Cardiac muscle cell (in vitro differentiated cells and primary cell): ENCODE measurements at places on chromosomes 12 and 14. TPM values are rescaled to one million over a fixed set of nuclear protein-coding genes. Genes with fewer than 3 reads are reported as not detected.
A peak's percentile ranks its signal among the peaks of the same experiment; 100 is the strongest.

NEUROD4 gene
- total RNA-seq: not detected in 2 replicates

STAB2 gene
- total RNA-seq: under 0.01 and 0.03 TPM in 2 replicates

OVCH1 gene
- 0.07 TPM in 1 of 2 replicates, not detected in the other for total RNA-seq

RGS6 gene
- total RNA-seq: 0.63 and 0.86 TPM in 2 replicates

FSCB gene
- total RNA-seq: 0.04 TPM in 1 of 2 replicates, not detected in the other

NOP9 gene
- total RNA-seq: 13.5 and 15.7 TPM in 2 replicates

BIN2 gene
- total RNA-seq: not detected in 2 replicates

HAL gene
- total RNA-seq: not detected in 2 replicates

NTF3 gene
- total RNA-seq: 2.6 and 4.7 TPM in 2 replicates

TEDC1 gene
- 32.0 and 33.0 TPM in 2 replicates for total RNA-seq

TC2N gene
- 0.25 and 0.77 TPM in 2 replicates for total RNA-seq

DNA sequence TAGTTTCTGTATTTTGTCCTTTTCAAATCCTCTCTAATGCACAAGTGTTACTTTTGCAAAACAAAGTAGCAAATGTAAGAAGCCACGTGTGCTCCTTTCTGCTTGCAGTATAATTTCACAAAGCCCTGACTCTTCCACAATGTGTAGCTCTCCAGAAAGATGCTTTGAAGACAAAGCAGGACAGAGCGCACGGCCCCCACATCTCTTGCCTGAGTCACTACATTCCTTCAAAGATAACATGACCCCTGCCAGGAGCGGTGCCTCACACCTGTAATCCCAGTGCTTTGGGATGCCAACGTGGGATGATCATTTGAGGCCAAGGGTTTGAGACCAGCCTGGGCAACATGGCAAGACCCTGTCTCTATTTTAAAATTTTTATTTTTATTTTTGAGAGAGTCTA lies 40.5 kb downstream of the JAG2 start:
- DNase-seq: peak; percentile 6

GRCh38 chr12:20187456-20187855 lies 180.9 kb upstream of the PDE3A start:
- no peak for DNase-seq

- DNase-seq: no peak
Observed at GRCh38 chr12:8603856-8604255, 8.8 kb downstream of the AICDA start.

DNA sequence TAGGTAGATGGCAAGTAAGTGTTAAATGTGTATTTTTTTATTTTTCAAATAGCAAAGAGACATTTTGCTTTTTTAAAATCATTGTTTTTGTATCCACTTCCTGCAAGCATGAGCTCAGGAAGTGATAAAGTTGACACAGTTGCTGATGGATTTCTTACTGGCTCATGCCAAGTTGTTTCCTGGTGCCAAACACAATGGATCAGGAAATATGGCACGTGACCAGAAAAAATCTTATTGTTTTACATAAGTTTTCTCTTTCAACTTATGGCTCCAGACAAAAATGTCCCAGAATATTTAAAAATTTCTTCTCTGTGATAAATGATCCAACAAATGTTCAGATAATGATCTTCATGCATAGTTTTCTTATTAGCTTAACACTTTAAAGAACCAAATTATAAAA lies 1279.1 kb upstream of the FLRT2 start:
- DNase-seq: no peak

DNA sequence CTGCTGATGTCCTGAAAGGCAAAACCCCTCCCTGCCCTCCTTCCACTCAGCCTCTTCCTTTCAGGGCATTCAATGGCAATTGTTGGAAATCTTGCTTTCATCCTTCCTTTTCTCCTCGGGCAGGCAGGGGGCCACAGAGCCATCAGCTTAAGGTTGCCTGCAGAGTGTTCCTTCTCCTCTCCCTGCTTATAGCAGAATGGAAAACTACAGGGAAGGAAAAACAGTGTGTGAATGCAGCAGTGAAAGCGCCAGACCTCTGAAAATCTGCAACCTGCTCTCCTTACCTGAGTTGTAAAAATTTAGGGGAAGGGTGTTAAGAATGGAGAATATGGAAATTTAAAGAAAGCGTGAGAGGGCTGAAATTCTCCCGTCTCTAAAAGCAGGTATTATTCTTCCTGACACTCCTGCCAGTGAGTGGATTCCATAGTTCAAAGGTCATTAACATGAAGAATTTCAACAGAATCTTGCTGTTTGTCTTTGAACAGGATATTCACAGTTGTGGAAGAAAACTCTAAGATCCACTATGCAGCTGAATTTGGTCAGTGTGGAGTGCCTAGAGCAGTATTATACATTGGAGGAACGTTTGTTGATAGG lies 348.8 kb downstream of the KCNH5 start:
- no peak for DNase-seq

- no peak for DNase-seq
Observed at GRCh38 chr12:13175499-13175898, 21.0 kb upstream of the EMP1 start.

GRCh38 chr12:52232674-52233461 lies at the start of gene KRT7:
Gene KRT7, plus strand, starts transcription at chr12:52233243. Its CDS starts 54 bp downstream, at chr12:52233297.
- DNase-seq: no peak

DNA sequence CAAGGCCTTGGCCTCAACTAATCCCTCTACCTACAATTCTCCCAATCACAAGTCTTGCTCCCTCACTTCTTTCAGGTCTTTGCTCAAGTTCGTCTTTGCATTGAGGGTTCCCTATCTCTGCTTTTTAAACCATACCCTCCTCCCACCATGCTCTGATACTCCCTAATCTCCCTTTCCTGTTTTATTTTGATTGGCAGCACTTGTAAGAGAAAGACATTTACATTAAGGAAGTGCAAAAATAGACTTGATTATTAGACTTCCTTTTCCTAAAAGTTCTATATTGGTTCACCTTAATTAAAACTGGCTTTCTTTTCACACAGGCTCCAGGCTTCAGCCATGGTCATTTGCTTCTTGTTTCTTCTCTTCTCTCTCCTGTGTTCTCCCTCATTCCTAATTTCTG lies 18.3 kb upstream of the WIF1 start:
- no peak for DNase-seq

DNA sequence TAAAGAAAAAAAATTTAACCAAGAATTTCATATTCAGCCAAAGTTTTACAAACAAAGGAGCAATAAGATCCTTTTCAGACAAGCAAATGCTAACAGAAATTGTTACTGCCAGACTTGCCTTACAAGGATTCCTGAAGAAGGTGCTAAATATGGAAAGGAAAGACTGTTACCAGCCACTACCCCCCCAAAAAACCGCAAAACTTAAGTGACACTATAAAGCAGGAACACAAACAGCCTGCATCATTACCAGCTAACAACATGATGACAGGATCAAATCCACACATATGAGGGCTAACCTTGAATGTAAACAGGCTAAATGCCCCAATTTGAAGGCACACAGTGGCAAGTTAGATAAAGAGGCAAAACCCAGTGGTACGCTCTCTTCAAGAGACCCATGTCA lies 55.7 kb downstream of the APOBEC1 start:
- DNase-seq: no peak

- DNase-seq: no peak
Observed at GRCh38 chr12:120943482-120943881, 34.9 kb upstream of the HNF1A start.

DNA sequence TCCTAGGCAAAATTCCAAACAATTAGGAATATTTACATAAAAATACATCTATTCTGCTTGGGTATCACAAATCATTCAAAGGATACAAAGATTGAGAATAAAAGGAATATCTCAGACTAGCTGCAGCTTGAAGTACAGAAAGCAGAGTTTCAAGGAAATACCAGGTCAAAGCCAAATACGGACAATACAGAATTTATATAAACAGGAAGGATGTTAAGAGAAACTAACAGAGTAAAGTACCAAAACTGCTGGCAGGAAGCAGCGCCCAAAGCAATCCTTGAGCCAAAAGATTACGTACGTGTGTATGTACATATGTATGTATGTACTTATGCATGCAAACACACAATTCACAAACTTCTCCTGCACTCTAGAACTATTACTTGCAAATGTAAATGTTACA lies 86.6 kb downstream of the PPP1R12A start:
- no peak for DNase-seq

- peak; percentile 50 for DNase-seq
Observed at GRCh38 chr12:45388545-45388944, 172.7 kb downstream of the ANO6 start.

- peak; percentile 37 for DNase-seq
Observed at GRCh38 chr14:67815573-67816225, 691 bp downstream of the ZFYVE26 start.

DNA sequence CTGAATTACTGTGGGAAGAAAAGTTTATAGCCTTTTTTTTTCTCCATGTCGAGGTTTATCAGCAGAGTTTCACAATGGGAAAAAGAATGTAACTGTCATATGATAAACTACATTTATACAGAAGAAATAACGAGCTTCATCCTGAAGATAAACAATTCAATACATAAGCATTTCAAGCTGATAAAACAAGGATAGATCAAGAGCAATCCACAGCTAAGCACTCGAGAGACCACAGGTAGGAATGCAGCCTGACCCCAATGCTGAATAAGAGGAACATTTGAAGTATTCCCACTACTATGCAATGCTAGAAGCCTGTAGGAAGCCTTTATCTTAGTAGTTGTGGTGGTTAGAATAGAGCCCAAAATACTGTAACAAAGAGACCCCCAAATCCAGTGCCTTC lies 32.6 kb upstream of the DAAM1 start:
- peak; percentile 21 for DNase-seq

GRCh38 chr12:8082808-8083100 lies 680 bp downstream of the NECAP1 start:
- no peak for DNase-seq

DNA sequence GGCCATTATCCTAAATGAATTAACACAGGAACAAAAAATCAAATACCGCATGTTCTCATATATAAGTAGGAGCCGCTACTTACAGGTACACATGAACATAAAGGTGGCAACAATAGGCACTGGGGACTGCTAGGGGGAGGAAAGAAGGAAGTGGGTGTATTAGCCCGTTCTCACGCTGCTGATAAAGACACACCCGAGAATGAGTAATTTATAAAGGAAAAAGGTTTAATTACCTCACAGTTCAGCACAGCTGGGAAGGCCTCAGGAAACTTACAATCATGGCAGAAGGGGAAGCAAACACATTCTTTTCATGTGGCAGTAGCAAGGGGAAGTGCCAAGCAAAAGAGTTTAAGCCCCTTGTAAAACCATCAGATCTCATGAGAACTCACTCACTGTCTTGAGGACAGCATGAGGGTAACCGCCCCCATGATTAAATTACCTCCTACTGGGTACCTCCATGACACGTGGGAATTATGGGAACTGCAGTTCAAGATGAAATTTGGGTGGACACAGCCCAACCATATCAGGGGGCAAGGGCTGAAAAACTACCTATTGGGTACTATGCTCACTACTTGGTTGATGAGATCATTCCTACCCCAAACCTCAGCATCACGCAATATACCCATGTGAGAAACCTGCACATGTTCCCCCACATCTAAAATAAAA lies 16.4 kb upstream of the MIA2 start:
- no peak for DNase-seq
